Fibroblast of lung (primary cell): ENCODE measurements at places on chromosomes 12 and 14. TPM values are rescaled to one million over a fixed set of nuclear protein-coding genes. Genes with fewer than 3 reads are reported as not detected.
A peak's percentile ranks its signal among the peaks of the same experiment; 100 is the strongest.

ERP29 gene
- 127 and 128 TPM in 2 replicates for total RNA-seq

AGAP2 gene
- total RNA-seq: under 0.01 and 0.17 TPM in 2 replicates

FAM90A1 gene
- 0.26 and 0.33 TPM in 2 replicates for total RNA-seq

ANO2 gene
- 0.17 TPM in 1 of 2 replicates, not detected in the other for total RNA-seq

AQP2 gene
- total RNA-seq: not detected in 2 replicates

ADAMTS20 gene
- not detected in 2 replicates for total RNA-seq

RPS6KA5 gene
- total RNA-seq: 1.0 and 2.0 TPM in 2 replicates

PPP4R4 gene
- 0.51 and 0.99 TPM in 2 replicates for total RNA-seq

- H3K27me3 ChIP-seq: no peaks in the 10 kb centered on the region
- no peak overlapping the region for H3K4me3 ChIP-seq
- no peak for DNase-seq
- H3K27ac ChIP-seq: no peak overlapping the region
Measured at GRCh38 chr12:52029685-52030084, 21.6 kb upstream of the NR4A1 start.

GRCh38 chr14:69260190-69260860, 367 bp downstream of the GALNT16 start:
- peaks cover 9% of the 10 kb centered on the region for H3K27me3 ChIP-seq
- no peaks in the 10 kb centered on the region for H3K36me3 ChIP-seq
- H3K27ac ChIP-seq: no peak overlapping the region
- peaks cover 23% of the 10 kb centered on the region for H3K4me1 ChIP-seq
- peak overlapping the region; percentile 51 for H3K4me3 ChIP-seq

DNA sequence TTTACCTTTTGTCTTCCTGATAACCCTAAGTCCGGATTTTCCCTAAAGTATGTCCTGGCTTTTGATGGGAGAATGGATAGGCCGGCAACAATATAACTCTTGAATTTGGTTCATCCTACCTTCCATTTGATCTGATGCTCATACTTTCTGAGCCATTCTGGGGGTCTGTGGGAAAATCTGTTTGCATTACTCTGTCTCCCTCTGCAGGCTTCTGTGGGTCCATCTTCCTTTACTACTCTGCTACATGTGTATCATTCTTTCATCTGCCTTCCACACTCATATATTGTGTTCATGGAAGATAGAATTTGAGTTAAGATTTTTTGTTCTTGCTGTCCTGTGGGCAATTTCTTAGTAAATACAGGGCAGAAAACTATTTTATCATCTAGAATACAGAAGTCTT, 101.5 kb downstream of the NAV3 start:
- H3K4me3 ChIP-seq: no peak overlapping the region
- H3K36me3 ChIP-seq: no peaks in the 10 kb centered on the region
- no peak for DNase-seq
- no peaks in the 10 kb centered on the region for H3K4me1 ChIP-seq

- no peak for DNase-seq
- H3K4me3 ChIP-seq: no peak overlapping the region
Measured at GRCh38 chr12:71548893-71549292, 109.3 kb downstream of the LGR5 start.

DNA sequence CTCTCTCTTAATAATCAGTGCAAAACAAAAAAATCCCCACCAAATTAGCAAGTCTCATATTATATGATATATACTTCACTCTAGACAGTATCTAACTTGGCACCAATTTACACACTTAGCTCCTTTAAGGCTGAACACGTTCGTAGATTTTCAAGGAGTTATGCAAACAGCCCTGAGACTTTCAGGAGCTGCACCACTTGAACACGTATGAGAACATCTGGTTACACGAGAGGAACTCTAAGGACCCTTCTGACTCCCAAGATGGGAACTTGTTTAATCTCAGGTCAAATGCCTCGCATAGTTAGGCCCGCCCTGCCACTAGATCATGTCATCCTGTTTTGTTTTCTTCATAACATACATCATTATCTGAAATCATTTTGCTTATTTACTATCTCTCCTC, 10.0 kb downstream of the SPRING1 start:
- no peak overlapping the region for H3K4me3 ChIP-seq
- peaks cover 2% of the 10 kb centered on the region for H3K4me1 ChIP-seq
- DNase-seq: no peak
- no peaks in the 10 kb centered on the region for H3K27me3 ChIP-seq

- H3K27ac ChIP-seq: no peak overlapping the region
- DNase-seq: no peak
- no peak overlapping the region for H3K4me3 ChIP-seq
- peaks cover 34% of the 10 kb centered on the region for H3K4me1 ChIP-seq
Measured at GRCh38 chr14:72741826-72742117, 152.1 kb downstream of the DPF3 start.

- H3K27me3 ChIP-seq: peaks cover under 1% of the 10 kb centered on the region
- H3K4me1 ChIP-seq: peaks cover 5% of the 10 kb centered on the region
- DNase-seq: peak; percentile 33
- H3K36me3 ChIP-seq: peaks cover 3% of the 10 kb centered on the region
- H3K4me3 ChIP-seq: peak overlapping the region; percentile 58
Measured at GRCh38 chr12:57726884-57727757, 11.4 kb downstream of the AGAP2 start.

DNA sequence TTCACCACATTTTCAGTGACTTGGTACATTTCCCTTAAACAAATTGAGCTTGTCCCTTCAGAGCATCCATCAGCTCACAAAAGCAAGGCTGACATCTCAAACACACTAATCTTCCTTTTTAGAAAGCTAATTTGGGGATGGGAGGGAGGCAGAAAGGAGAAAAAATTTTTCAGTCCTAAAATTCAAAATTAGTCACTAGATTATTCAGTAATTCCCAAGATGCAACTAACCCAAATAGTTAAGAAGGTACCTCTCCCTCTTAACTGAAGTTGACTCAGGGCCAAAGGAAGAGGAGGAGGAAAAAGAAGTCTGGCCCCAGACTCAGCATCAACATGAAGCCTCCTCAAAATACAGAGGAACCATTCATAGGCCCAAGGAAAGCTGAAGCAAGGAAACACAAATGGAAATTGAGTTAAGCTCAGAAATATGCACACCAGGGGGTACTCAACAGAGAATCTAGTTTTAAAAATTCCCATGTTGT, 21.7 kb downstream of the CBX5 start:
- no peak for DNase-seq
- peak overlapping the region; percentile 98 for H3K27ac ChIP-seq
- peaks cover 19% of the 10 kb centered on the region for H3K4me1 ChIP-seq

DNA sequence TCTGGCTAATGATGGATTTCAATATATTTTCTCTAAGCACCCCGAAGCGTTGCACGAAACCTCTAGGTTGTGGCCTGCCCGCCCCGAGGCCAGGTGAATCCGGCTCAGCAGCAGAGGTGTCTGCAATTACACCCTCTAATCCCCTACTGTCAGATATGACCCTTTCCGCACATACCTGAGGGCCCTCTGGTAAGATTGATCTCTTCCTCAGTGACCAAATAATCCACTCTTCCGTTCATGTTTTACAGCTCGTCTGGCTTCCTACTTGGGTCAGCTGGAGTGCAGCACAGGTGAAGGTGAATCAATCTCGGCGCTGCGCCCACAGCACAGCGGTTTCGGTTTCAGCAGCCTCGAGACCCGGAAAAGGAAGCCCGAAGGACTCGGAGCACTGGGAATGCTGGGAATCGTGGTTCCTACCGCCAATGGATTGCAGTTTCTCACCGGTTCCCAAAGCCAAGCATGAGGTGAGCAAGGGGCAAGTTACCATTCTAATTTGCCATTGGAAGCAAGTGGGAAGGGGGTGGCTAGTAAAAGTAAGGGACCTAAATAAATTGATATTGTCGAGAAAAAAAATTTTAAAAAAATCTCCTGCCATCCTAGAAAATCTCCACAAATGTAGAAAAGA, at the start of gene SYNJ2BP:
Gene SYNJ2BP (minus strand): TSS at position 366 of the 625 bp plus-strand sequence. CDS start 127 bp downstream, at position 239.
- no peaks in the 10 kb centered on the region for H3K36me3 ChIP-seq
- H3K27ac ChIP-seq: peak within 1 kb of the TSS; percentile 65
- peak; percentile 72 for DNase-seq
- H3K4me1 ChIP-seq: no peaks in the 10 kb centered on the region
- no peaks in the 10 kb centered on the region for H3K27me3 ChIP-seq

GRCh38 chr12:124299628-124300388, 4.9 kb downstream of the RFLNA start:
- no peak overlapping the region for H3K4me3 ChIP-seq
- H3K27me3 ChIP-seq: peaks cover 14% of the 10 kb centered on the region
- no peak for DNase-seq
- no peaks in the 10 kb centered on the region for H3K4me1 ChIP-seq
- no peak overlapping the region for H3K27ac ChIP-seq

GRCh38 chr14:73591690-73592449, at the start of gene ACOT4:
Gene ACOT4, plus strand, starts transcription at chr14:73591873. Its CDS starts 87 bp downstream, at chr14:73591960.
- H3K36me3 ChIP-seq: no peaks in the 10 kb centered on the region
- H3K27me3 ChIP-seq: no peaks in the 10 kb centered on the region
- no peaks in the 10 kb centered on the region for H3K4me1 ChIP-seq
- H3K4me3 ChIP-seq: peak within 1 kb of the TSS; percentile 39
- DNase-seq: peak; percentile 54

DNA sequence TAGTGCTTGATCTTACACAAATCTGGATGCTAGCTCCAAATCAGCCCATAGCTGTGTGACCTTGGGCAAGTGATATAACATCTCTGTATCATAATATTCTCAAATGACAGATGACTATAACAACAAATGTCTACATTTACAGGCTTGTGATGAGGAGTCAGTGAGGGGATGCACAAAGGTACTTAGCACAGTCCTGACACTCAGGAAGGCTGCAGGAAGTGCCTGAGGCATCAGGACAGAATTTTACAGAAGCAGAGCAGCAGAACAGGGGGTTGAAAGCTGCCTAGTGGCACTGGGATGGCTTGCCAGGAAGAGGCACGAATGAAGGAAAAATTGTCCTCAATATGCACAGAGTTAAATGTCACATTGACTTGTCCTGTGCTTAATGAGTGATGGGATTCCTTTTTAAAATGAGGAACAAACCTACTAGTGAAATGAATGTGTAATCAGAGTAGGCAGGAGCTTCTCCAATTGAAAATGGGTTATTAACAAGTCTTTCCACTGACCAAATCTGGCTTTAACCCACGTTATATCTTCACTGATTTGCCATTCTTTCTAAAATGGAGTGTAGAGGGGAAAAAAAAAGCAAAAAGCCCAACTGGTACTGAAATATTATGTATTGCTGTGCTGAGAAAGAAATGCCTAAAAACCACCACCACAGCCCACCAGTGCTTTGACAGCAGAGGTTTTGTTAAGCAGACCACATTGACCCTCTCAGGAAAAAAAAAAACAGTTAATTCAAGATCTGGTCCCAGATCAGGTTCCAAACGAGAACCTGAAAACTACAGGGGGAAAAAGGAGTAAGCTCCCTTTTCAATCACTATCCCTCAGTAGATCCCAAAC, 11.6 kb downstream of the BTG1 start:
- no peaks in the 10 kb centered on the region for H3K27me3 ChIP-seq
- H3K27ac ChIP-seq: no peak overlapping the region
- H3K4me3 ChIP-seq: no peak overlapping the region
- peaks cover 22% of the 10 kb centered on the region for H3K4me1 ChIP-seq
- DNase-seq: no peak
- no peaks in the 10 kb centered on the region for H3K36me3 ChIP-seq

DNA sequence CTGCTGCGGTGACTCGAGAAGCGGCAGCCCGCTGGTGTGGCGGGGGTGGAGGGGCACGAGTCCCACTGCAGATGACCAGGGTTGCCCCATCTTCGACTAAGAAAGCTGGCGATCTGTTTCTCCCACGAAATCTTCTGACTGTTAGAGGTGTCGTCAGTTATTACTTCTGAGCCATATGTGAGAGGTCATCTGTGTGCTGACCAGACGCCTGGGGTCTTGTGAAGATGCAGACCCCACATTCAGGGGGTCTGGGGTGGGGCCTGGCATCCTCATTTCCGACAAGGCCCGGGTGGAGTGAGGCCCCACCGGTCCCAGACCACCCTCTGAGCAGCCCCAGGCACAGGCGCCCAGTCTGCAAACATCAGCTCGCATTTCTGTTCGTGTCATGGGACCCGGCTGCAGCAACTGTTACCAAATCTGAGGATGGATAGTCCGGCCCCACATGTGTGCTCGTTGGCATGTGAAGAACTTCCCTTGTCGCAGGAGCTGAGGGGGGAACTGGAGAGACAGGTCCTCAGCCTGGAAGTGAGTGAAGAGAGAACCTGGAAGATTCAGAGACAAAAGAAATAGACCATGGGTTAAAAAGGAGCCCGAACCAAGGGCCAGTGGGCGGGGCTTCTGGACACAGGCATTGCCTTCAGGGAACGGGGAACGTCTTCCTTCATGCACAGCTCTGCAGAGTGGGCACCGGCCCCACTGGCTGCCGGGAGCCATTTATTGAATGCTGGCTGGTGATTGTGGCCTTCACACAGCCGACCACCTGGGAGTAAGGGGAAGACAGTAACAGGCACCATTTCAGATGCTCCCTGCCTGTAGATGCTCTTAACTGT, 135.2 kb downstream of the ADGRD1 start:
- no peak overlapping the region for H3K4me3 ChIP-seq
- no peaks in the 10 kb centered on the region for H3K4me1 ChIP-seq
- no peaks in the 10 kb centered on the region for H3K36me3 ChIP-seq
- no peak for DNase-seq

DNA sequence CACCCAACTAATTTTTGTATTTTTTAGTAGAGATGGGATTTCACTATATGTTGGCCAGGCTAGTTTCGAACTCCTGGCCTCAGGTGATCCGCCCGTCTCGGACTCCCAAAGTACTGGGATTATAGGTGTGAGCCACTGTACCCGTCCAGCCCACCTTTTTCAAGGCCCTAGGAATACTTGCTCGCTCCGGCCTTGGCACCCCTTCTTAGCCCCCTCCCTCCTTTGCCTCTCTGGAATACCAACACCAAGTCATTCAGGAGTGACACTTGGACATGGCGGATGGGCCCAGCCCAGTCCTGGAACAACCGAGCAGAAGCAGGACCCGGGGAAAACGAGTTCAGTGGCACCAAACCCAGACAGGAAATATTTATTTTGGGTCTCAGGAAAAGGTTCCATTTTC, 29.1 kb downstream of the PLEKHG3 start:
- no peaks in the 10 kb centered on the region for H3K4me1 ChIP-seq
- no peak overlapping the region for H3K4me3 ChIP-seq
- no peaks in the 10 kb centered on the region for H3K27me3 ChIP-seq
- H3K27ac ChIP-seq: no peak overlapping the region
- no peaks in the 10 kb centered on the region for H3K36me3 ChIP-seq

DNA sequence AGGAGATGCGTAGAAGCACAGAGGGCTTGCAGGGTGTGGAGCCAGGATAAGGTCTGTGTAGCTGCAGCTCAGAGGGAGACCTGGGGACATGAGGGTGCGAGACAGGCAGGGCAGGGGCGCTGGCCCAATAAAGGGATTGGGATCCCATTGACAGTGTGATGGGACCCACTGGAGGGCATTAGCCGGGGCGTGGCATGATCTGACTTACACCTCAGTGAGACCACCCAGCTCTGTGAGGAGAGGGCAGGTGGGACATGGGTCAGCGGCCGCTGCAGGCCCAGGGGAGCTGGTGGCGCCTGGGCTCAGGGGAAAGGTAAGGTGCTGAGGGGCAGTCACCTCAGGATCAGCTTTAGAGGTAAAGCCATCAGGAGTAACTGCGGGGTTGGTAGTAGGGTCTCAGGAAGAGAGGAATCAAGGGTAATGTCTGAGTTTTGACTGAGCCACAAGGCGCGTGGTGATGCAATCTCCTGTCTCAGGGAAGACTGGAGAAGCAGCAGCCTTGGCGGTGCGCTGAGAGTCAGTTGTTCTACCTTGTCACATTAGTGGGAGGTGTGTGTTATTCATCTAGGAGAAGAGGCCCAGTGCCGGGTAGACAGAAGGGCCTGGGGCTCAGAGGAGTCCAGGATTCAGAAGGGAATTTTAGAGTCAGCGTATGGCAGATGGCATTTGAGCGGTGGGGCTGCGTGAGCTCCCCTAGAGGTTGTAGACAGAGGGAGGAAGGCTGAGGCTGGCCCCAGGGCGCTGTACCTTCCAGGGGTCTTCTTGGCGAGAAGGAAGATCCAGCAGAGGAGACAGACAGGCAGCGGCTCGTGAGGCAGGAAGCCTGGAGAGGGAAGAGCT, 30.8 kb upstream of the BDKRB2 start:
- H3K4me3 ChIP-seq: no peak overlapping the region
- DNase-seq: no peak
- H3K36me3 ChIP-seq: no peaks in the 10 kb centered on the region
- H3K27ac ChIP-seq: no peak overlapping the region
- H3K27me3 ChIP-seq: no peaks in the 10 kb centered on the region
